NCI-H2081 (cell line): ENCODE measurements at places on chromosomes 3 and 15.
A peak's percentile ranks its signal among the peaks of the same experiment; 100 is the strongest.

DNA sequence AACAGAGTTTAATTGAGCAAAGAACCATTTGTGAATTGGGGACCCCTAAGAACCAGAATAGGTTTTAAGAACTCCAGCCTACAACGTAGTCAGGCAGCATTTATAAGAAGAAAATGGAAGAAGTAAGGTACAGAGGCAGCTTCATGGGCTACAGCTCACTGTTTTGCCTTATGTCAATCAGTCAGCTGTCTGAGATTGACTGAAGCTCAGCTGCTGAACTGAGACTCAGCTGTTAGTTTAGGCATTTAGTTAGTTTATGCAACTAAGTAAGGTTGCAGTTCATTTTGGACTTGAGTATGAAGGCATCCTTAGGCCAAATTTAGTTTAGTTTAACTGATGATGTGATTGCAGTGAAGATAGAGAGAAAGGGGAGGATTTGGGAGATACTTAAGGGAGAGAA, 34.1 kb upstream of the RASA2 start:
- DNase-seq, result no peak

DNA sequence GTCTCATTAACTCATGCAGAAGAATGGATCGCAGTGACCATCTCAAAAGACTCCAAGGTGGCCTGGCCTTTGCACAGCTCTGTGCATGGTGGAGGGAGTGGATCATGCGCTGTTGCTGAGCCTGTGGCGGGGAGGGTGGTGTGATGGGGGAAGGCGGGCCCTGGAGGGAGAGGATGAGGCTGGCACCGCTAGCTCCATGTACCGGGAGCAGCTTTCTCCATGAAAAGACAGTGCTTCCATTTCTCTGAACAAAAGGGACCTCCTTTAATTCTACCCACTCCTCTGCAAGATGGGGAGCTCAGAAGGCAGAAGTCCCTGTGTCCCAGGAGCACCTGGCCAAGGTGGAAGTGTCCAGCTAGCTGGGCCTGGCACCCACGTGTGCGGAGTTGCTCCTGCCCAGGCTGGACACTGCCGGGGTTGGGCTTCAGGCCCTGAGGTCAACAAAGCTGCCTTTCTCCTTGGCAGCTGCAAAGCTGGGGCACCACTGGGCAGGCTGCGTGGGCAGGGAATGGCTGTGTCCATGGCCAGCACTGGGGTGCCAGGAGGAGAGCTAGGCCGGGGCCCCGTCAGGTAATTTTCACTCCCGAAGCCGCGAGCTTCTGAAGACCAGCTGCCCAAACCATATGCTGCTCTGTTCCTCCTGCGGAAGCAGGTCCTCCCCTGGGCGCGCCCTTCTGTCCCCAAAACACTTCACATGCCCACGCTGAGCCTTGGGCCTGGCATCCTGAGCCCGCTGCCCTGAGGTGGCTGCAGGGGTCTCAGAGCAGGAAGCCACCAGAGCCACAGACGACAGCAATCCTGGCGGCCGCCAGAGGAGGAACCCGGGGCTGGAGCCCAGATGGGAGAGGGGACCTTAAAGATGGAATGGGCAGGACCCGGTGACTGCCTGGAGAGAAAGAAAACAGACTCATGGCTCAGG, 6.4 kb downstream of the MAP6D1 start:
- no peak for DNase-seq

GRCh38 chr3:5464649-5465048, 277.1 kb downstream of the EDEM1 start:
- no peak for DNase-seq

GRCh38 chr3:57446318-57446841, 97.8 kb downstream of the DNAH12 start:
- DNase-seq, result no peak

DNA sequence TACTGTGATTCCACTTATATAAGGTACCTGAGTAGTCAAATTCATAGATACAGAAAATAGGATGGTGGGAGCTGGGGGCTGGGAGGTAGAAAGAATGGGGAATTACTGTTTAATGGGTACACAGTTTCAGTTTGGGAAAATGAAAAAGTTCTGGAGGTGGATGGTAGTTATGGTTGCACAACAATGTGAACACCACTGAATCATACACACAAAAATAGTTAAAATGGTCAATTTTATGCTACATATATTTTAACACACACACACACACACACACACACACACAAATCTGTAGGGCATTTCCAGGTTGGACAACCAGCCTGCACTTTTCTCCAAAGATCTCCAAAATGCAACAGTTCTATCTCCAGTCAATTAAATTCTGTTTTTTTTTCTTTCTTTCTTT, 1.4 kb downstream of the CCDC32 start:
- no peak for DNase-seq

- no peak for DNase-seq
Measured at GRCh38 chr3:49351521-49352011, 6.6 kb downstream of the GPX1 start.

DNA sequence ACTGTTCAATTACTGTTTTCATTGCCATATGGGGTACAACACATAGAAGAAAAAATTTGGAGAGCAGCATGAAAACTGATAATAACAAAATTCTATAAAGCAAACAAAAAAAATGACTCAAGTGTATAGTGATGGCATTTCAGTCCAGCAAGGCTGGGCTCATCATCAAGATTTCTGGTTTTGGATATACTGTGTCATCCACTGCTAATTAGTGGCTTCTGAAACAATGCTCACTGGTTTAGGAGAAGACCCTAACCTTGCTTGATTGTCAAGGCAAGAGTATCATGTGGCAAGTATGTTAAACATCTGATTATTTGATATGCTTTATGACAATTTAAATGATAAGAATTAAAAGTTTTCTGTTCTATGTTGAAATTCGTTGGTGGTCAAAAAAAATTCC, 96.9 kb downstream of the RFX7 start:
- no peak for DNase-seq

- DNase-seq, result no peak
Measured at GRCh38 chr3:127112796-127113570, 79.9 kb upstream of the PRR23E start.

- peak; percentile 97 for DNase-seq
Measured at GRCh38 chr3:139677388-139678155, at the start of gene NMNAT3. Gene NMNAT3 (minus strand): TSS chr3:139677972. CDS start chr3:139627724, 50,248 bp downstream.

DNA sequence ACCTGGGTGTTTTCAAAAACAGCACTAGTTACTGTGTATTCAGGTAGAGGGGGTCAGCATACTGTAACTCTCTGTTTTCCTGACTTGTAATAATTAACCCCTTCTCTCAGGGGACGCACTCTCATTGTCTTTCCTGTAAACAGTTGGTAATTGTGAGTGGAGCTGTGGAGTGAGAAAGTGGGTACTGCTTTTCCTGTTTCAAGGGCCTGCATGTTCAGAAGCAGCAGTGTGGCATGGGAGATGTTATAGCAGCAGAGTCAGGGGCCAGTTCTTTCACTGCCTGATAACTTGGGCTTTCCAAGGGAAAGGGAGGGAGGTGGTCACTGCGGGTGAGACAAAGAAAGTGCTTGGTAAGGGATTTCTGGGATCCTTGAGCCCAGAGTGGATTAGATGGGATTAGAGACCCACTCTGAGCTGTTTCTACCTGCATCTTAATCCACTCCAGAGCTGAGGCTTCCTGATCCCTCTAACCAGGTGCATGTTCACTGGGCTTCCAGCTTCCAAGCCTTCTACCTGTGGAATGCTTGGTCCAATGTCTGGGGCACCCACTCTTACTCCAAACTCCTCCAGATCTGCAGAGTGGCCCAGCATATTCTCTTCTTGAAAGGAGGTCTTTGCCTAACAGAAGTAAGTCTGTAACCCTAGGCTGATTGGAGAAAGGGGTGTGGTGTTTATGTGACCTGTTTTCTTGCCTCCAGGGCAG, 105.2 kb downstream of the RPLP1 start:
- peak; percentile 21 for DNase-seq

- no peak for DNase-seq
Measured at GRCh38 chr3:67325231-67325630, 327.1 kb downstream of the KBTBD8 start.

DNA sequence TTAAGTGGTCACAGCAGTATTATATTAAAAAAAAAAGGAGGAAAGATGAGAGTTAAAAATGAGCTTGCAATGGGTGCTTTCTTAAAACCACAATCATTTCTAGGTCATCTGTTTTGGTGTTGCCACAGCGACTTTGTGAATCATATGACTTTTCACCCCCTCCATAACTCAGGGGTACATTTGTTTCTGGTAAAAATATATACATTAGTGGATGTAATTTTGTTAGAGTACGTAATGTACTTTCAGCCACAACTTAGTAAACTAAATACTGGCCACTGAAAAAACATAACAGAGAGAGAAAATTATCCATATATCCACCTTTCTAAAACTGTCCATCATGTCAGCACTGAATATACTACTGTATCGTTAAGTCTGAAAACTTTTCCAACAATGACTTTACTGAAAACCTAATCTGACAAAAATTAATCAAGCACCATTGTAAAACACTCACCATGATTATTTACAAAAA, 3.4 kb downstream of the ANKRD28 start:
- no peak for DNase-seq

DNA sequence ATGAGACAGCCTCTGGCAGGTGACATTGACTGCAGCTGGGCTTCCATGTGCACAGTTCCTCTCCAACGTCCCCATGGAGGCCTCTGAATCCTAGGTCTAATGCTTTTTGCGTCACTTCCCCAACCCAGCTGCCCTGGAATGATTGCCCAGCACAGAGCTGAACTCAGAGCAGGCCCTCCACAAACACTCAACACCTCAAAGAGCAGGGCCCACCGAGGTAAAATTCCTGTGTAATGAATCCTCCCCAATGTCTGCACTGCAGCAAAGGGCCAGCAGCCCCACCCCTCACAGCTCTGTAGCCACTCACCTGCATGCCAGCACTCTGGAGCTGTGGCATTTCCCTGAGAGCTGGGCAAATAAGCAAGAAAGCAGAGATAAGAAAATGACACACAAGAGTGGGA, 42.6 kb upstream of the DUSP7 start:
- no peak for DNase-seq

DNA sequence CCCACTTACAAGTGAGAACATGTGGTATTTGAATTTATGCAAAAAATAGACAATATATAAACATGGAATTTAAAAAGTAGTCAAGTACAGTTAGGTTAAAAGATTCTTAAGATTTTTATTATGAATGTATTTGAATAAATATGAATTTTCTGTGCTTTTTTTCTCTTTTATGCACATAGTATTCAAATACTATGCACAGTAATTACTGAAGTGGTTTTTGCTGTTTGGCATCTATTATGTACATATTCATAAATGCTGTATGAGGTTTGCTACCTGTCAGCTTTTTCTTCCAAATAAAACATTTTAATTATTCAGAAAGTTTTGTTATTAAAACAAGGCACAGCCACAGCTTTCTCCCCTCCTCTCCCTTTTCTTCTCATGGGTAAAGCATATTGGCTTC, 1272.7 kb downstream of the NSUN3 start:
- no peak for DNase-seq

DNA sequence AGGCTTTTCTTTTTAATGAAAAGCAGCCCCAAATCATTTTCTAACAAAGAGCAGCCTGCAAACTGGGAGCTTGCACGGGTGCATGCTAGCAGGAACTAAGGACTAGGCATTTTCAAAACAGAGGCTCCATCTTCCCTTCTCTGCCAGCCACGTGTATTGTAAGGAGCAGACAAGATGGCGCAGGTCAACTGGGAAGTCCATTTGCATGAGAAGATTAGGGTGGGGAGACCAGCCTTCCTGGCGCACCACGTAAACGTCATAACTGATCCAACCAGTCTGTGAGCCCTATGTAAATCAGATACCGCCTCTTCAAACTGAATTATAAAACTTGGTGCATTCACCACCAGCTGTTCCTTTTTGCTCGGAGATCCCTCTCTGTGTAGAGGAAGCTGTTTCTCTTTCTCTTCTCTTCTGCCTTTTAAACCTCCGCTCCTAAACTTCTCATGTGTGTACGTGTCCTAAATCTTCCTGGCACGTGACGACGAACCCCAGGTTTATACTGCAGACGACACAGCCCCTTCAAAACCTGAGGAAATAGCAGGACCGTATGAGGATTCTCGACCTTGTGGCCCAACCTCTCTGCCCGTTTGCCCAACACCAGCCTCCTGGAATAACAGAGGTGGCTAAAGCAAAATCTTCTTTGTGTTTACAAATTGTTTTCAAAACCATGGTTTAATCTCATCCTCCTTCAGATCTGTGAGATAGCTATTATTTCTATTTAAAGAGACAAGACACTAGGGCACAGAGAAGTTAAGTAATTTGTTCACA, 26.4 kb upstream of the SLC30A4 start:
- DNase-seq, result peak; percentile 16

GRCh38 chr15:70625438-70625837, 137.9 kb downstream of the UACA start:
- no peak for DNase-seq

DNA sequence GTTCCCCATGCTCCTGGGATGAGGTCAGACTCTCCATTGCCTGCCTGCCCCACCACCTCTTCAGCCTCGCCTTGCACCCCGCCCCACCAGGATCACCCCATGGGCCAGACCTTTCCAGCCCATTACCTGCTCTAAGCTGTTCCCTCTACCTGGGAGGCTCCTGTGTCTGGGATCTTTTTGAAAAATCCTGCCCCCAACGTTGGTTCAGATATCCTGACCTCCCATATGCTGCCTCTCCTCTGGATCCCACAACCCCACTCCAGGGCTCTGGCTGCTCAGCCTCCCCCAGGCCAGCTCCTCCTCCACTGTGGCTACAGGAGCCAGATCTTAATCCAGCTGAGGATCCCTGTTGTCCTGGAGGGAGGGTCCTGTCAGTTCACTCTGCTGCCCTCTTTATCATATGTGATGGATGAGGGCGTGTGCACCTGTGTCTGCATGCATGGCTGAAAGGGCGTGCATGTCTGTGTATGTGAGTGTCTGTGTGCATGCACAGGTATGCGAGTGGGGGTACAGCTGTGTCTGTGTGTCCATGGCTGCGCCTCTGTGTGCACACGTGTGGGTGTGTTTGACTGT, 21.7 kb upstream of the ALAS1 start:
- no peak for DNase-seq

GRCh38 chr15:89486726-89487050, 9.7 kb downstream of the RHCG start:
- no peak for DNase-seq

- DNase-seq, result no peak
Measured at GRCh38 chr15:101498717-101499480, 9.4 kb upstream of the PCSK6 start.

- DNase-seq, result no peak
Measured at GRCh38 chr3:190865828-190866227, 3.3 kb upstream of the GMNC start.

- DNase-seq, result no peak
Measured at GRCh38 chr3:19173945-19174344, 25.6 kb downstream of the KCNH8 start.

DNA sequence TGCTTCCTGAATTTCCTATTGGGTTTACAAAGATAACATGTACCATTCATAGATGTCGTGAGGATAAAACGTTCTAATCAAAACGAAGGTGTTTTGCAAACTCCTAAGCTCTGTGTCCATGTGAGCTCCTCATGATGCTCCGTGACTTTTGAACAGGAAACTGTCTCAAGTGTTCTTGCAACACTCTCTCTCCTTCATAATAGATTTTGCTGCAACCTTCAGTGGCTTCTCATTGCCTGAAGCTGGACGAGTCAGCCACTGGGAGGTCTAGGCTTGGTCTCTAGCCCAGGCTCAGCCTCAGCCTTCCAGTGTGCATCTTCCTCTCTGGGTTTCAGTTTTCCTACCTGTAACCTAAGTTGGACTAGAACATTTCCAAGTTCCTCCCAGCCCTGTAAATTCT, 18.7 kb upstream of the BCL2A1 start:
- no peak for DNase-seq

GRCh38 chr15:79431636-79432344, at the start of gene MINAR1:
Gene MINAR1 (plus strand): TSS chr15:79432336. CDS start chr15:79456148, 23,812 bp downstream.
- DNase-seq, result peak; percentile 43
